ENCODE measurements at places on chromosomes 6 and 20.

GRCh38 chr6:3731700-3732099 is 19.8 kb downstream of the PXDC1 start:
- no peak for DNase-seq

- DNase-seq, result no peak
Measured at GRCh38 chr6:41705311-41705995, 30.0 kb downstream of the TFEB start.

DNA sequence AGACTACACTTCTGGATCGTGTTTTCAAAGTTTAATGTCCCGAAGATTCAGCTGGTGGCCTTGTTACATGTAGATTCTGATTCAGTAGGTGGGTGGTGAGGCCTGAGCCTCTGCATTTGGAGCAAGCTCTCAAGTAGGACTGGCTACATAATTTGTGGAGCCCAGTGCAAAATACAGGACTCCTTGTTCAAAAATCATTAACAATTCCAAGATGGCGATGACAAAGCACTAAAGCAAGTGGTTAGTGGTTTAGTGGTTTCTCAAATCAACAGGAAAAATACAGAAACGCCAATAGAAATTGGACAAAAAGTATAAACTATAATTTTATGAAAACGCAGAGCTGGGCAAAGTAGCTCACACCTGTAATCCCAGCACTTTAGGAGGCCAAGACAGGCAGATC is 133.7 kb upstream of the STMND1 start:
- DNase-seq, result no peak

- peak; percentile 24 for DNase-seq
Measured at GRCh38 chr20:9912858-9913434, 74.1 kb upstream of the PAK5 start.

DNA sequence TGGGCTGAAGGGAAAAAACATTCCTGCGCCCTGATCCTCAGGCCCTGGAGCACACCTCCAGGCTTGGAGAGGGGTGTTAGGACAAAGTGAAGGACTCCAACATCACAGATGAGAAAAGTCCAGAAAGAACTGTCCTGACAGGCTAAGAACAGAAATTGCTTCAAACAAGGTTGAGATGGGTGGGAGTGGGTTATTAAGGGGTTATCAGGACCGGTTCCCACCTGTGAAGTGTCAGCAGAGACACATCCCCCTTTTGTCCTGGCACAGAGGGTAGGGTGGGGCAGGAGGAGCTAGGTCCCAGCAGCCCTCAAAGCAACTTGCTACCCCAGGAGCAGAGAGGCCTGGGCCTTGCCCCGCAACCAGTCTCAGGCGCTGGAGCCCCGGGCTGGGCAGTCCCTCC is 3.5 kb downstream of the SPDEF start:
- no peak for DNase-seq

DNA sequence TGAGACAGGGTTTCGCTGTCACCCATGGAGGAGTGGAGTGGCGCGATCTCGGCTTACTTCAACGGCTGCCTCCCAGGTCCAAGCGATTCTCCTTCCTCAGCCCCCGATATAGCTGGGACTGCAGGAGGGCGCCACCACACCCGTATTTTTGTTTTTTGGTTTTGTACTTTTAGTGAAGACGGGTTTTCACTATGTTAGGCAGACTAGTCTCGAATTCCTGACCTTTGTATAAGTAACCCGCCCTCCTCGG is 115.4 kb upstream of the BTN3A2 start:
- no peak for DNase-seq

GRCh38 chr6:102520966-102521365 is 1127.5 kb downstream of the GRIK2 start:
- no peak for DNase-seq

DNA sequence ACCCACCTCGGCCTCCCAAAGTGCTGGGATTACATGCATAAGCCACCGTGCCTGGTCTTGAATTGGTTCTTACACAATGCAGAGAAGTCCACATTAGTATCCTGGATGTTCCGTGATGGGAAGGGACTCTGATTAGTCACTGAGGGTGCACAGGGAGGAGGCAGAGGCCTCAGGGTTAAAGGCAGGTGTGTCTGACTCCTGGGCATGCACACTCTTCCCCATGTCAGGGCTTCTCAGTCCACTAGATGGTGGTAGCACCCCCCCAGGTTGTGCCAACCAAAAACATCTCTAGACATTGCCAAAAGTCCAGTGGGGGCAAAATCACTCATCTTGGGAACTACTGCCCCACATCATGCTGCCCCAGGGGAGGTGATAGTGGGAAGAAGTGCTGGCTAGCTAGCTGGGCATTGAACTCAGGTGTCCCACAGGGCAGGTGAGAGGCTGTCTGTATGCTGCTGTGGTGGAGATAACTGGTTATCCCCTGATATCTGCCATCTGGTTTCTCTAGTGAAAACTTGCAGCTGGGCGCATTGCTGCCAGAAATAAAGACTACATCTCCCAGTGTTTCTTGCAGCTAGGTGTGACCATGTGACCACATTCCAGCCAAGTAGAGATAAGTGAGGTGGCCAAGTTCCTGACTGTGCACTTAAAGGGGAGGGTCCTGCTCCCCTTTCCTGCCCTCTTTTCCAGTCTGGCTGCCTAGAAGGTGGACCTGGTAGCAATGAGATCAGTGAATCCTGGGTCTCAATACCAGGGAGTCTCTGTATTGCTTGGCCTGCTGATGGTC is 8.4 kb upstream of the NSFL1C start:
- no peak for DNase-seq

- no peak for DNase-seq
Measured at GRCh38 chr6:40631744-40632143, 44.6 kb upstream of the LRFN2 start.

- no peak for DNase-seq
Measured at GRCh38 chr6:43588194-43588593, 12.2 kb downstream of the POLH start.

DNA sequence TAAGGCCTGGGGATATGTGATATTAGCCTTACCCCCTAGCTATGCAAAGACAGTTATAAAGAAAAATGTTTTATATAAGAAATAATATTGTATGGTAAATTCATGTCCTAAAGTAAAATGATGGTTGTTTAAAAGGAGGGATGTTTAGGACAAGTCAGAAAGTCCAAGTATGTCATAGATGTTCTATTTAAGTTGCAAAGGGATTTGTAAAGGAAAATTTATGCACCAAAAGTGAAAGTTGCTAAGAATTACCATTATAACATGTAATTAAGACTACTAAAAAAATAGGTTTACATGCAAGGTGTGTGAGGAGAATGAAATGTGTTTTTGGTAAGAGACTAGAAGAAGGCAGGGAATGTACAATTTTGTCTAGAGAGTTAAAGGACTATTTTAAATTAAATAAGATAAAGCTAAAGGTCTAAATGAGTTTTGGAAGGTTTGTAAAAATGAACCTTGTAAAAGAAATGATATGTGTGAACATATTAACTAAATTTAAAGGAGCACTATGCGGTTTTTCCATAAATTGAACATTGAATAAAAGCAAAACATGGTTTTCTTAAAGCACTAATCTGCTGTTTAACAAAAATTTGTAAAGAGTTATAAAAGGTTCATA is 22.7 kb upstream of the GOPC start:
- DNase-seq, result no peak

DNA sequence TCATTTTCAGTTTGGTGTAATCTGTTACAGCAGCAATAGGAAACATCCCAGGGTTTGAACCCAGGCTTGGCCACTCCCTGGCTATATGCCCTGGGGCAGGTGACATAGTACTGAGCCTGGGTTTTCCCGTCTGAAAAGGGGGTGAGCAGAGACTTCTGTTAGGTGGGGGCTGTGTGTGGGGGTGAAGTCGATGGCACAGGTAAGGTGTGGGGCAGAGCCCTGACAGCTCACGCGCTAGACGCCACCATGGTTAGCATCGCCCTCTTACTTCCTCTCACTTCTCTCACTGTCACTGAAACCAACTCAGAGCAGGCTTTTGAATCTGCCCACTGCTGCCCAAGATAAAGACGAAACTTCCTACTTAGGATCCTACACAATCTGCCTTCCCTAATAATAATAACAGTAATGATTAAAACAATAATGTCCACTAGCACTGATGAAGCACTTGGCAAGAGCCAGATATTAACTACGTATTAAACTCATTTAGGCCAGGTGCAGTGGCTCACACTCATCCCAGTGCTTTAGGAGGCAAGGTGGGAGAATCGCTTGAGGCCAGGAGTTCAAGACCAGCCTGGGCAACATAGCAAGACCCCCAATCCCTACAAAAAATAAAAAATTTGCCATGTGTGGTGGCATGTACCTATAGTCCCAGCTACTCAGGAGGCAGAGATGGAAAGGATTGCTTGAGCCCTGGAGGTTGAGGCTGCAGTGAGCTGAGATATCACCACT is 117.9 kb upstream of the PTPN1 start:
- no peak for DNase-seq

DNA sequence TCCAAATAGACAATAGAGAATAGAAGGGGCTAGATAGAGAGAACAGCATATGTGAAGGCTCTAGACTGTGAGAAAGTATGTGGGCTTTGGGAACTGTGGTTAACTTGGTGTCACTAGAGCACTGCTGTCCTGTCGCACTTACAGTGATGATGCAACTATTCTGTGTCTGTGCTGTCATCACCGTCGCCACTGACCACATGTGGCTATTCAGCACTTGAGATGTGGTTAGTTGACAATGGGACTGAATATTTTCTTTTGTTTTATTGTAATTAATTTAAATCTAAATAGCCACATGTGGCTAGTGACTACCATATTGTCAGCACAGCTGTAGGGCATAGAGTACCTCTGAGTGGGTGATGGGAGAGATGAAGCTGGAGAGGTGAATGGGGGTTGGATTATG is 39.0 kb upstream of the IFNGR1 start:
- DNase-seq, result no peak

DNA sequence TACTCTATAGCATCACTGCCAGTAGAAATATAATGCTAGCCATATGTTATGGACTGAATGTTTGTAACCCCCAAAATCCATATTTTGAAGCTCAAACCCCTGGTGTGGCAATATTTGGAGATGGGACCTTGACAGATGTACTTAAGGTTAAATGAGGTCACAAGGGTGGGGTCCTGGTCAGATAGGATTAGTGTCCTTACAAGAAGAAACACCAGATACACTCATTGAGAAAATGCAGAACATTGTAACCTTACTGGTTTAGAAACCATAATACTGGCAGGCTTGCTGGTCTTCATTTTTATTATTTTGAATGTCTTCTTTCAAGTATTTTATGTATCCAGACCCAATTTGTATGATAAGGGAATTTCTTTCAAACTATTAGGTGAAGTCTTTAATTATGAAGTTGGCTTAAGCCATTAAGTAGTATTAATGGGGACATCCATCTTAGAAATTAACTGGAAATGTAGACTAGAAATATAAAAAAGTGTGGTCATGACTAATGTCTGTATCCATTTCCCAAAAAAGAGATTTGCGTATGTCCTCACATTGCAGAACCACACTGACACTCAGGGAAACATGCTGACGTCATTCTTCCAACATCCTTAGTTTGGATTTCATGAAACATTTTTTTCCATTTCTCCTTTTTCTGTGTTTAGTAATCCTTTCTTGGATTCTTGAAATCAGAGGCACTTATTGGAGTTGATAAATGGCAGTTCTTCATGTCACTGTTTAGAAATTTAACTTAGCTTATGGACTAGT is 32.4 kb downstream of the SLC16A10 start:
- DNase-seq, result no peak

GRCh38 chr6:26250698-26251044 is 114.3 kb upstream of the BTN3A2 start:
- DNase-seq, result no peak

- no peak for DNase-seq
Measured at GRCh38 chr20:51470499-51470820, 72.1 kb downstream of the NFATC2 start.

DNA sequence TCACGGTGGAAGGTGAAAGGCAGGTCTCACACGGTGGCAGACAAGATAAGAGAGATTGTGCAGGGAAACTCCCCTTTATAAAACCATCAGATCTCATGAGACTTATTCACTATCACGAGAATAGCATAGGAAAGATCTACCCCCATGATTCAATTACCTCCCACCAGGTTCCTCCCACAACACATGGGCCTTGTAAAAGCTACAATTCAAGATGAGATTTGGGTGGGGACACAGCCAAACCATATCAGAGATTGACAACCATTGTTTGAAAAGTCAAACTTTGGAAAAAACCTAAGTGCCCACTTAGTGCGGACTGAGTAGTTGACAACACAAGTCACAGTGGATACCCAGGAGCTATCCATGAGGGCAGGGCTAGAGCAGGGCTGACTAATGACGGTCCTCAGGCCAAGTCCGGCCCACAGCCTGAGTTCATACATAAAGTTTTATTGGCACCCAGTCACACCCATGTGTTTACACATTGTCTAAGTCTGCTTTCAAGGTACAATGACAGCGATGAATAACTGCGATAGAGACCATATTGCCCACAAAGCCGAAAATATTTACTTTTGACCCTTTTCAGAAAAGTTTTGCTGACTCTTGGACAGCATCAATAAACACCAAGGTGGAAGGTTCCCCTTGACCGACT is 33.8 kb upstream of the PMEPA1 start:
- DNase-seq, result no peak

GRCh38 chr6:7675353-7675945 is 50.5 kb upstream of the BMP6 start:
- no peak for DNase-seq

GRCh38 chr6:11214084-11214833 is 18.2 kb downstream of the NEDD9 start:
- no peak for DNase-seq

GRCh38 chr20:36974660-36975059 is 23.2 kb upstream of the SAMHD1 start:
- no peak for DNase-seq

GRCh38 chr20:50037123-50037522 is 54.3 kb downstream of the SNAI1 start:
- no peak for DNase-seq

GRCh38 chr6:143973097-143973966 is 34.7 kb downstream of the PLAGL1 start:
- no peak for DNase-seq

DNA sequence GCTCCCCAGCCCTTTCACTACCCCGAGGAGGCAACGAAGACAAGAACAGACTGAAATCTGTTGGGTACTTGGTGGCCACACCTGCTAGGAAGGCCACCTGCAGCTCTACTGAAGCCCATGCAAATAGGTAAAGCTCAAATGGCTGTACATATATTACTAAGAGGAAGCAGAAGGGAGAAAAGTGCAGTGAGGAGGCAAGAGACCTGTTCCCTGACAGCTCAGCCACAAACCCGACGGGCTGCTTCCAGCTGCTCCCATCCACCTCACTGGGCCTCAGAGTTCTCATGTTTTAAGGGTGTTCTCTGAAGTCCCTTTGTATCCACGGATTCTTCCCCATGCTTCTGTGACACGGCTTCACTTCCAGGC is 24.6 kb downstream of the TRAM2 start:
- DNase-seq, result peak; percentile 59

GRCh38 chr6:126170978-126171382 is 168.9 kb upstream of the CENPW start:
- peak; percentile 32 for DNase-seq
